ENCODE measurements at places on chromosomes 2 and 18. TPM values are rescaled to one million over a fixed set of nuclear protein-coding genes. Genes with fewer than 3 reads are reported as not detected.
A peak's percentile ranks its signal among the peaks of the same experiment; 100 is the strongest.

DNA sequence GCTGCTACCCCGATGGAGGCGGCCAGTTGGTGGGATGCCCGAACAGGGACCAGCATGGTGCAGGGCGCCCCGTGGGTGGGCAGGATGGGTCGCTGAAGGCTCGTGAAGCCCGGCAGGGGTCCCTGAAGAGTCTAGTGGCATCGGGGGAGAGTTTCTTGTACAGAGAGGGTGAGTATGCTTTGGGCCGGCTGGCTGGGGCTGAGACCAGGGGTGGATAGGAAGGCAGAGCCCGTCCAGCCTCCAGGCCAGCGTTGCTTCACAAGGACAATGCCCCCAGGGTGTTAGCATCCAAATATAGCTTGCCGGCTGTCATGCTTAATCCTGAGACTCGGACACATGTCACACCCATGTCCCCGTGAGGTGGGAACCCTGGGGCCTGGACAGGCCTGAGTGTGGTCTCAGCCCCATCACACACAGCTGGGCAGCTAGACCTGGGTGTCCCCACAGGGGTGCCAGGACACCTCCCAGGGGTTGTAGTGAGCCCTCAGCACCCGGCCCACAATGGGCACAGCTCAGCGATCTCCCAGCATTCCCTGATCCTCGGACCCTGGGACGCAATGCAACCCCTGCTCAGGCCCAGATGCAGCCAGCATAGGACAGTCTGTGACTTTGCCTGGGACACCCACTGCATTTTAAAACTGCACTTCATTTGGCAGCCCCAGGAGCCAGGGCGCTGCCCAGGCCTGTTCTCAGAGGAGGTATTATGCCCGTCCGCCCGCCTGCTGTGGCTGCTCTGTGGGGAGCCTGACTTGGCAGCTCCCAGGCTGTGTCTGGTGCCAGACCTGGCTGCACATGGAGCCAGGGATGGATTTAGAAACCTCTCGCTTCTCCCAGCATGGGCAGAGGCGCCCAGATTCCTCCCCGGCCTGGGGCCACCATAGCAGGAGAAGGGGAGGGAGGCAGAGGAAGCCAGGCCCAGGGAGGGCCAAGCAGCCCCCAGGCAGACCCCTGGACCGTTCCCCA lies 36.4 kb downstream of the RAMP1 start:
- DNase-seq, result no peak

- no peak for DNase-seq
Observed at GRCh38 chr2:38223256-38223655, 147.3 kb upstream of the CYP1B1 start.

- DNase-seq, result peak; percentile 43
Observed at GRCh38 chr18:57062844-57063243, 84.0 kb upstream of the BOD1L2 start.

The MPPE1 gene
- 22.7 TPM for total RNA-seq

The TTN gene
- total RNA-seq, result 385 TPM

DNA sequence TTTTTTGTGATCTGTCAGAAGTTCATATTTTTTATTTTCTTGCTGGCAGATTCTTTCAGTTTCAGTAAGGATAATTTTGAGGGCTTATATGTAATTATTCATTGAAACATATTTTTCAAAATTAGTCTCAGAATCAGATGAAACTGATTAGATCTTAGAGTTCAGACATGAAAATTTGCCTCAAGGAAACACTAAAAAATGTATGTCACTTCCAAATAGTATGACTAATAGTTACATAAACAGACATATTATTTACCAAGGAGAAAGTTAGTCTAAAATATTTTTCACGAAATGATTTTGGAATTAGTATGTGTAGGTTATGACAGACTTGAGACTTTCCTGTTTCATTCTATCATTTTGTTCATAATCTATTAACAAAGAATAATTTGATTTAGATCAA lies 628.6 kb downstream of the CCDC85A start:
- DNase-seq, result no peak

GRCh38 chr2:207135340-207135739 lies 30.4 kb downstream of the KLF7 start:
- no peak for DNase-seq

- no peak for DNase-seq
Observed at GRCh38 chr2:33241581-33241980, 234.9 kb upstream of the RASGRP3 start.

DNA sequence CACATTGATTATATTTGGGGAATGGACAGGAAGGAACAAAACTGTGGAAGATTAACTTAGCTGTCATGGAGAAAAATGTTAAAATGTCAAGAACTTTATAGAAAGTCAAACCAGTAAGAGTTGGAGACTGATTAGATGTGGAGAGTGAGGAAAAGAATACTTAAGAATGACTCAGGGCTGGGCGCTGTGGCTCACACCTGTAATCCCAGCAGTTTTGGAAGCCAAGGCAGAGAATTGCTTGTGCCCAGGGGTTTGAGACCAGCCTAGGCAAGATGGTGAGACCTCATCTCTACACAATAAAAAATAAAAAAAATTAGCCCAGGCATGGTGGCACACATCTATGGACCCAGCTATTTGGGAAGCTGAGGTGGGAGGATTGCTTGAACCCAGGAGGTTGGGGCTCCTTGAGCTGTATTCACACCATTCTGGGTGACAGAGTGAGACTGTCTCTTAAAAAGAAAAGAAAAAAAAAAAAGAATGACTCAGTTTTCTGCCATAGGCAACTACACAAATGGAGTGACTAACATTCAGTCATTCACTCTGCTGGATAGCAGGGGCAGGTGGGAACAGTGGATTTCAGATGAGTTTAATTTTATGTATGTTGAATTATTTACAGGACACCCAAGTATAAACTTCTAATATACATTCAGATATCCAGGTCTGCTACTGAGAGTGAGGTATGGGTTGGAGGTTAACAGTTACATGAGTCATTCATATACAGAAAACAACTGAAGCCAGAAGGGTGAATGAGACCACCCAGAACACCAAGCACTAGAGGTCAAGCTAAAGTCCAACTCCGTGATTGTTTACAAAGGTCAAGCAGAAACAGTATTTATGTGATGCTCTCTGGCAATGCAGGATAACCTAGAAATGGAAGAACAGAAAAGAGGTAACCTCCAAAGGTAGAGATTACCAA lies 33.9 kb downstream of the ORC2 start:
- no peak for DNase-seq

DNA sequence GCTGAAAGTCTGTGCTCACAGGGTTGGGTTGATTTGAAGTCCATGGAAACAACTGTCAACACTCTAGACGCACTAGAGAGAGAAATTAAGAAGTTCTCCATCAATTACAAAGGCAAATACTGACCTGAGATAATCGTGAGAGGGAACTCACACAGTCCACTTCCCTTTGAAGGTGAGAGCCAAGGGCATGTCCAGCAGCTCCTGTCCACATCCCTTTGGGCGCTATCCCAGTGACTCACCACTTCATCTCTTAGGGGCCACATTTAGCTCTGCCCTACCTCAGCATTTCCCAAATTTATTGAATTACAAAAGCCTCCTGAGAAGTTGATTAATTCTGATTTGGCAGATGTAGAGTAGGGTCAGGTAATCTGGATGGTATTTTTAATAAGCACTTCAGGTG lies 148.8 kb upstream of the MAPRE2 start:
- DNase-seq, result no peak

DNA sequence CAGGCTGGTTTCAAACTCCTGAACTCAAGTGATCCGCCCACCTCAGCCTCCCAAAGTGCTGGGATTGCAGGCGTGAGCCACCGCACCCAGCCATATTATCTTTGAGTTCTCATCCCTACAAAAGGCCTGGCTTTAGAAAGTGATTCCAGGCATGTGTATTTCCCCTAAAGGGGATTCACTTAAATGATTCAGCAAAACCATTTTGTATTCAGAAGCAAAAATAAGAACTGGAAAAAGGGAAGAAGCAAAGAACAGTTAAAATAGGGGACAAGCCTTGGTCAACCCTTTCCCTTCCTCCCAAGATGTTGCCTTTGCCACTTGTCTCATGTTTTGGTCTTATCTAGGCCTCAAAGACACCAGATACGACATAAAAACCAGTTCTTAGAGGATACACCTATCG lies 10.5 kb downstream of the TM4SF20 start:
- no peak for DNase-seq

DNA sequence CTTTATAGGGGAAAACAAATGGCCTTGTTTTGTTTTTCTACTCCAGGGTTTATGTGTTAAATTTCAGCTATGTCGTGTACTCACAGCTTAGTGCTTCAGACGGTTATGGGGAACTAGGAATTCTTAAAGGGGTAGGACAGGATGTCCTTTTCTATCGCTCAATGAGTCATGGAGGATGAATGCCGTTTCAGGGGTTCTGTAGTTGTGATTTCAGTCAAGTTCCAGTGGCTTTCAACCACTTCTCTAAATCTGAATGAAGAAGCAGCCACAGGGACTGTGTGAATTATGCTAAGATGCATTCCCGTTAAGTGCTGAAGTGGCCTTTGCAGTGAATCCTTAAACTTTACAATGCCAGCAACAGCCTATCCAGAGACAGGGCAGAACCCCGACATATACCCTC lies 1231.7 kb upstream of the ZEB2 start:
- DNase-seq, result peak; percentile 30

The ST6GAL2 gene
- 5.9 TPM for total RNA-seq

GRCh38 chr2:143937723-143938350 lies 582.1 kb downstream of the ZEB2 start:
- DNase-seq, result peak; percentile 61

DNA sequence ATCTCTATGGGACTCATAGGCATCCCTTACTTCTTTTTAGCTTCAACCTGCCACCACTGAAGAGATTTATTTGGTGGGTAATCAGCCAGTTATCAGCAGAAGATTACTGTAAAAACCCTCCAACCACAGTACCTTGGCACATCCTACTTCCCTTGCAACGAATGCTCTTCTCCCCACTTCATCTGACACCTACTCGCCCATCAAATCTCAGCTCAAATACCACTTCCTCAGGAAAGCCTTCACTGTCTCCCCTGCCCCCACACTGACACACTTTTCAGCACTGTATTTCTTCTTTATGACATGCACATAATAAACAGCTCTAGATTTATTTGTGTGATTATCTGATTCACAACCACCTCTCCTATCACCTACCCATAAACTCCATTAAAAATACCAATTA lies 3.1 kb downstream of the KDSR start:
- no peak for DNase-seq

The ATL2 gene
- 149 TPM for total RNA-seq

GRCh38 chr2:71990826-71991225 lies 156.8 kb downstream of the CYP26B1 start:
- DNase-seq, result no peak

DNA sequence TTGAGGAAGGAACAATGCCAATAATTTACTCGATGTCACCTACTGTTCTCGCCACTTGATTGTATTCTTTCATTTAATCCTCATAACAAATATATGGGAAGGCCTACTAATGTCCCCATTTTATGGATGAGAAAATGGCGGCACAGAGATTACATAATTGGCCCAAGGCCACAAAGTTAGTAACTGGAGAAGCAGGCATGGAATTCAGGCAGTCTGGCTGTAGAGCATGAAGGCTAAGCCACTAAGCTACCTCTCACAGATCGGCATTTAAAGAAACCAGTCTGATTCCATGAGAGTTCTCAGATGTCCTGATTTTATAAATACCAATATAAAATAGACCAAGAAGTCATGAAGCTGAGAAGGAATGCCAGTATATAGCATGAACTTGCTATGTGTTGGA lies 121.8 kb upstream of the EPAS1 start:
- no peak for DNase-seq

DNA sequence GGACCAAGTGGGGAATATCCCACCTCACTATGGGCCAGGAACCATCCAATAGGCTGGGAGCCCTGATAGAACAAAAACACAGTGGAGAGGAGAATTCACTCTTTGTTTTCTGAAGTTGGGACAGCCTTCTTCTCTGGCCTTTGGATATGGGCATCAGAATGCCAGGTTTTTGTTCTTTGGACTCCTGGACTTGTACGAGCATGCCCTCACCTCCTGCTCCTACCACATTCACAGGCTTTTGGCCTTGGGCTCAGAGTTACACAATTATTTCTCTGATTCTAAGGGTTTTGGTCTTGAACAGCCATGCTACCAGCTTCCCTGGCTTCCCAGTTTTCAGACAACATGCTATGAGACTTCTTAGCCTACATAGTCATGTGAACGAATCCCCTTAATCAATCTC lies 732.9 kb upstream of the VRK2 start:
- DNase-seq, result no peak

The RAD51AP2 gene
- 0.20 TPM for total RNA-seq

GRCh38 chr2:34534341-34534740 lies 935.2 kb upstream of the FAM98A start:
- no peak for DNase-seq

The CCDC102B gene
- 54.6 TPM for total RNA-seq

The MAPK4 gene
- total RNA-seq, result 1.8 TPM

- no peak for DNase-seq
Observed at GRCh38 chr2:137638932-137639331, 325.3 kb upstream of the HNMT start.

- DNase-seq, result no peak
Observed at GRCh38 chr2:68997401-68997800, 15.6 kb upstream of the ANTXR1 start.

The MYOM1 gene
- total RNA-seq, result 70.2 TPM

The CABLES1 gene
- 26.6 TPM for total RNA-seq

The DHRS9 gene
- 1.6 TPM for total RNA-seq

- no peak for DNase-seq
Observed at GRCh38 chr2:113209646-113210171, 35.9 kb downstream of the PSD4 start.

The GKN1 gene
- not detected for total RNA-seq

The HK2 gene
- 45.8 TPM for total RNA-seq

DNA sequence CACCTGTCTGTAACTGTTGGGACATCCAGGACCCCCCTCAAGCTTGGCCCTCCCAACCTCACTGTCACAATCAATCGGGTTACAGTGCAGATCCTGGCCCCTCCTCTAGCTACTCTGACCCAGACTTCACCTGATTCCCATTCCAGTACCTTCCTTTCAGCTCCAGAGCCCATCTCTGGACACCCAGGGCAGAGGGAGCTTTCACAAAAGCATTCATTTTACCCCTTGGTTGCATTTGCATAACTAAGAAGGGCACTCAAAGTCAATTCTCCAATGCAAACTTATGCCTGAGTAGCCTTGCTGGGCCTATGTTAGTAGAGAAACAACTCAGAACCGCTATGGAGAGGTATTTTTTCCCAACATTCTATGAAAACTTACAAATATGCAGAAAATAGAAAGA lies 7.4 kb downstream of the ZAP70 start:
- no peak for DNase-seq

The INO80D gene
- total RNA-seq, result 18.8 TPM

The SCN7A gene
- 18.2 TPM for total RNA-seq

The CDKL4 gene
- total RNA-seq, result 2.3 TPM

GRCh38 chr2:152410165-152410597 lies 75.2 kb downstream of the FMNL2 start:
- DNase-seq, result no peak

The ASB18 gene
- 0.79 TPM for total RNA-seq

The DGUOK gene
- total RNA-seq, result 25.5 TPM
